OCI-M1 (cell line): ENCODE measurements at places on chromosomes 12 and 14.

- peak; percentile 18 for DNase-seq
Observed at GRCh38 chr12:72658615-72659014, 386.4 kb downstream of the TRHDE start.

- DNase-seq: no peak
Observed at GRCh38 chr14:21496453-21496852, 14.7 kb downstream of the METTL3 start.

DNA sequence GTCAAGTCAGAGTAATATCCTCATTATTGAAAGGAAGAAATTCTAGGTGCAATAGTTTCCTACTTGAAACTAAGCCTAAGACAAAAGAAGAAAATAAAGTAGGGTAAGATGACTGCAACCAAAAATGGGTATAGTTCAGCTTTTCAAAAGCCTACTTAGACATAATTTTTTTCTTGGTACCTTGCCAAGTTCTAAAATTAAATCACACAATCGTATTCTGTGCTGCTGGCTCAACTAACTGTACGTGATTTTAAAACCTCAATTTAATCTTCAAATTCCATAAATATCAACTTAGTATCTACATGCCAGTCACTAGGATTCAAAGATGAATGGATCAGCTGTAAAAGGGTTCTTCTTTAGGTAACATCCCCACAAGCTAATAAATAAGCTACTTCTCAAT lies 56.9 kb downstream of the SCAF11 start:
- no peak for DNase-seq

GRCh38 chr12:109792992-109793391 lies 40.2 kb downstream of the TRPV4 start:
- no peak for DNase-seq

DNA sequence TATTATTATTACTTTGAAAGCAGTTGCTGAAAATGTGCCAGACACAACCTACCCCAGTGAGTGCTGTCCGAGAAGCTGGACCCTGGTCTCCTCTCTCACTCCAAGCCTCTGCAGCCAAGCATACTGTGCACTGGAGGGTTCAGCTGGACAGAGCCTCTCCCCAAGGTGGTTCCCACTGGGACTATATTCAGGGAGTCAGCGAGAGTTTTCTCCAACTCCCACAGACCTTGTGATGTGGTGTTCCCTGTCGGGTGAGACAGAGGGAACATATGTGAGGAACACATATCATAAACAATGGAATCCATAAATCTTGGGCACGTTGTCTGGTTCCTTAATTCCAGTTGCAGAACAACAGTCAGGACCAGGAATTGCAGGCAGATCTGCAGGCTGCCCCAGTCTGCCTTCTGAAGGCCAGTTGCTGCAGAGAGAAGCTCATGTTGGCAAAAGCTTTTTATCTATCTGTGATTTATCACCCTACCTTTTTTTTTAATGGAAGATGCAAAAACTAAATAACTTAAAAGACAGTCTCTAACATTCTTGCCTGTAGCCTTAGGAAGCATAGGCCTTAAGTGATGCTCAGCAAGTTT lies 619.8 kb upstream of the TBX3 start:
- DNase-seq: no peak

DNA sequence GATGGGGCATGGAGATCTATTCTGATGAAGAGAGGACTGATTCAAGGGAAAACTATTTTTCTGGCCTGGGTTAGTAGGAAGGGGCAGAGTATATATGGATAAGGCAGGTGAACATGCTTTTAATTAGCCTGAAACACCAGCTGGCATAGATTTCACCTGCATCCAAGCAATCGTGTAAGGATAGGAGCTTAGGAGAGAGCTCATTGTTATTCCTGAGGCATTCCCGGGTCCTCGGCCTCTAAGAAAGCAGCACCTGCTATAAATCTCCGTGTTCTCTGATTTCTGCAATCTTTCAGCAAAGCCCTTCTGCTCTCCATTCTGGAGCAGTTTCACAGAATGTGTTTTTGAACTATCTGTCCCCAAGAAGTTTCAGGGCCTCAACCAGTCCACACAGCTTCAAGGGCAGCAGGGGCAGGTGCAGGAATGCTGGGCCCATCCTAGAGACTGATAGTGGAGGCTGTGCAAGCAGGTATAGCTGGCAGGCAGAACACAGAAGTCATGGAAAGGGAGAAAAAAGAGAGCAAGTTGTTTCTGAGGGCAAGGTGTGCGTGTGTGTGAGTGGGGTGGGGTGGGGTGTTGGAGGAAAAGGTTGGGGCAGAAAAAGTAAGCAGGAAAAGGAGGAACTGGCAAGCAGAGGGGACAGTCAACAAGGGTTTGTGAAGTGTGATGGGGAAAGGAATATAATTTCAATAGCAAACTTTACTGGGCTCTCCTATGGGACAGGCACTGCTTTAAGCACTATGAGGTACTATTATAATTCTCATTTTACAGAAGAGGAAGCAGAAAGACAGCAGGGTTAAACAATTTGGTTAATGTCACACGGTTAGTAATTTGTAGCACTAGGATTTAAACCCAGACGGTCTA lies 203.7 kb upstream of the SSTR1 start:
- no peak for DNase-seq

GRCh38 chr14:51145246-51145645 lies 50.3 kb upstream of the TRIM9 start:
- no peak for DNase-seq

- no peak for DNase-seq
Observed at GRCh38 chr14:68306265-68306933, 486.5 kb downstream of the ZFP36L1 start.

DNA sequence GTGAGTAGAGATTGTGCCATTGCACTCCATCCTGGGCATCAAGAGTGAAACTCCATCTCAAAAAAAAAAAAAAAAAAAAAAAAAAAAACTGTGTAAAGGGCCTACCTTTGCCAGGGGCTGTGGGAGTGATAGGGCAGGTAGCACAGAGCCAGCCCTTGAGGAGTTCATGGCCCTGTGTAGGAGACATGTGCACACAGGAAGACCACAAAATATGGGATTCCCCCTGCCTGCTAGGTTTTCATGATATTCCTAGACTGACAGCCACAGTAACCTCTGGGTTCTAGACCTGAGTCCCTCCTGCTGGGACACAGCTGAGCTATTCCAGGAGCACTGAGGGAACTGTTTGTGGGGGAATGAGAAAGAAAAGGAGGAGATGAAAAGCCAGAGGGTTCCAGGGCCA lies 8.3 kb upstream of the SPTSSA start:
- no peak for DNase-seq

GRCh38 chr12:4874671-4875070 lies 35.0 kb upstream of the KCNA1 start:
- peak; percentile 59 for DNase-seq

- no peak for DNase-seq
Observed at GRCh38 chr14:75605916-75606315, 27.5 kb downstream of the FLVCR2 start.

DNA sequence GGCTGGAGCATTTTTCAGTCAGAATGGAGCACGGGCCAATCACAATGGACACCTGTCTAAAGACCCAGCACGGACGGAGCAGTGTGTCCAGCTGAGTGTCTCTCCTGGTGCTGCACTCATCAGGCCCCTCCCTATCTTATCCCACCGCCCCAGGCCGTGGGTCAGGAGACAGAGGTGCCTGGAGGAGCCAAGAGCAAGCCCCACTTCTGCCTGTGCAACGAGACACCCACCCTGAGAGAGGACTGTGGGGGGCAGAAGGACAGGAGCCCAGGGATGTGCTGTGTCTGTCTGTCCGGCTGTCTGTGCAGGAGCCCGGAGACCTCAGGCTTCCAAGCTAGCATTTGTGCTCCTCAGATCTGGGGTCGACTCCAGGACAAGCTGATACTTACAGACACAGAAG lies 69.6 kb upstream of the SFSWAP start:
- no peak for DNase-seq

DNA sequence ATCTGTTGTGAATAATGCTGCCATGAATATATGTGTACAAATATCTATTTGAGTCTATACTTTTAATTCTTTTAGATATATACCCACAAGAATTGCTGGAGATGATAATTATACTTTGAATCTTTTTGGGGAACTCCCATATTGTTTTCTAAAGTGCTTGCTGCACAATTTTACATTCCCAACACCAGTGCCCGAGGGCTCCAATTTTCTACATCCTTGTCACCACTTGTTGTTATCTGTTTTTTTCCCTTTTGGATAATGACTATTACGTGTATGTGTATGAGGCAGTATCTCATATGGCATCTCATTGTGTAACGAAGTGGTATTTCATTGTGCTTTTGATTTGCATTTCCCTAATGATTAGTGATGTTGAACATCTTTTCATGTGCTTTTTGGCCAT lies 127.1 kb downstream of the SUDS3 start:
- DNase-seq: no peak

DNA sequence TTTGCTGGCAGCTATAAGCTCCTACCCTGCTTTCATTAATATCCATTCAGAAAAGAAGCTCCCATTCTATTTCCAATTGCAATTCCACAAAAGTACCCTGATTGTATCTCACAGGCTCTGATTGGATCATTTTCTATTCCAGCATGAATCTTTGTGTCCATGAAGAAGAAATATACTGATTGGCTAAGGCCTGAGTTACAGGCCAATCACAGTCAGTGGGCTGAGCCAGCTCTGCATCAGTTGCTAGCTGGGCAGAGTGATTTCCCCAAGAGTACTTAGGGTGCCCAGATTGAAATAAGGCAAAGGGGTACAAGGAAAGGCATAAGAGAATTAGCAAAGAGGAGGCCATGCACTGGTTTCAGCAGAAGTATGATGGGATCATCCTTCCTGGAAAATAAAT lies 14.4 kb downstream of the ART4 start:
- DNase-seq: no peak

- peak; percentile 74 for DNase-seq
Observed at GRCh38 chr12:5745251-5745888, 199.7 kb downstream of the ANO2 start.

DNA sequence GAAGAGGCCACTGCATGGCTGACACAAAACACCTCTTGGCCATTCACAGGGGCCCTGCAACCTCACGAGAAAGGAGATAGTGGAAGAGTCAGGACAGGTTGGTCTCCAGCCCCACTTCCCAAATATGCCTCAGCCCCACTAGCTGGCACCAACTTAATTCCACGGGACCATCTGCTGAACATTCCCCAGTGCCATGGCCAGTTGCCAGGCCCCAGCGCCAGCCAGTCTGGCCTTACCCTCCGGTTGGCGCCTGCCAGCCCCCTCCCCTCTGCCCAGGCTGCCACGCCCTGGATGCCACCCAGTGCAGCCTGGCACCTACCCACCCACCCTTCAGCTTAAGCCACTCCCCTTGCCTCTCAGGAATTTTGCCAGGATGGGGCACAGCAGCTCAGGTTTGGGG lies 21.2 kb upstream of the HSPB8 start:
- no peak for DNase-seq

DNA sequence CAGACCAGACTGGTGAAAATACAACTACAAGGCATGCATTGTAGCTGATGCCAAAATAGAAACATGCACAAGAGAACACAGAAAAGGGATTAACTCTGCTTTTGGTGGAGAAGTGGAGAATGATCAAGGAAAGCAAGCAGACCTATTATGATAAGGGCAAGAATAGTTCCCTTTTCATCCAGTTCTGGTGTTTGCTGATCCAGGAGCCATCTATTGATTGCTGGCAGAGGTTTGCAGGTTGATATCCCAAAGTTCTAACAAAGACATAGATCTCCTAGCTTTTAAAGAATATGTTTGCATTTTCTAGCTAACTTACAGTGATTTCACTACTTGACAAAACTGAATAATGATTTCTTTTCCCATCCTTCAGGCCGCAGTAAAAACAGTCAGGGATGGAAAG lies 166.2 kb upstream of the CDKN3 start:
- DNase-seq: no peak

DNA sequence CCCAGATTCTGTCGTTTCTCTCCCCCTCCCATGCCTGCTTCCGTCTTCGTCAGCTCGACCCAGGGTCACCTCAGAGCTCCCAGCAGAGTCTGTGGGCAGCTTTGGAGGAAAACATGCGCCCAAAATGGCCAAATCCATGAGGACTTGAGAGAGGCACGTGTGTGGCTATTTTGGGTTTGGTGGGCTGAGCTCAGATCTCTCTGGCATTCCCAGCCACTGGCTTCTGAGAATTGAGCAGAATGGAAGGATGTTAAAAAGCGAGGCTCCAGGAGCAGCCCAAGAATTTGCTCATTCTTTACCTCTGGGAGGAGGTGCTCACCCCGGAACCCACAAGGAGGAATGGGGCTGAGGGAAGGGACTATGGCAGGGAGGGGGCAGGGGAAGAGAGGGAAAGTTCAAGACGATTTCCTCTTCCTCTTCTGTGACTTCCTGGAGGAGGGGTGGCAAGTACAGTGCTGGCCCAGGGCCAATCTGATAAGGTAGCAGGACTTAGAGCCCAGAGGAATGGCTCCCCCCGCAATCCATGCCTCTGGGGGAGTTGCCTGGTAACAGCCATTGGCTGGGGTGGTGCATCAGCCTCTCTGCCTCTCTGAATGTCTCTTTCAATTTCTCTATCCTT lies 20.1 kb downstream of the TSPAN9 start:
- peak; percentile 79 for DNase-seq

GRCh38 chr14:33564774-33565630 lies 385.9 kb downstream of the EGLN3 start:
- DNase-seq: peak; percentile 52

GRCh38 chr12:30108666-30109065 lies 324.9 kb upstream of the TMTC1 start:
- DNase-seq: no peak

DNA sequence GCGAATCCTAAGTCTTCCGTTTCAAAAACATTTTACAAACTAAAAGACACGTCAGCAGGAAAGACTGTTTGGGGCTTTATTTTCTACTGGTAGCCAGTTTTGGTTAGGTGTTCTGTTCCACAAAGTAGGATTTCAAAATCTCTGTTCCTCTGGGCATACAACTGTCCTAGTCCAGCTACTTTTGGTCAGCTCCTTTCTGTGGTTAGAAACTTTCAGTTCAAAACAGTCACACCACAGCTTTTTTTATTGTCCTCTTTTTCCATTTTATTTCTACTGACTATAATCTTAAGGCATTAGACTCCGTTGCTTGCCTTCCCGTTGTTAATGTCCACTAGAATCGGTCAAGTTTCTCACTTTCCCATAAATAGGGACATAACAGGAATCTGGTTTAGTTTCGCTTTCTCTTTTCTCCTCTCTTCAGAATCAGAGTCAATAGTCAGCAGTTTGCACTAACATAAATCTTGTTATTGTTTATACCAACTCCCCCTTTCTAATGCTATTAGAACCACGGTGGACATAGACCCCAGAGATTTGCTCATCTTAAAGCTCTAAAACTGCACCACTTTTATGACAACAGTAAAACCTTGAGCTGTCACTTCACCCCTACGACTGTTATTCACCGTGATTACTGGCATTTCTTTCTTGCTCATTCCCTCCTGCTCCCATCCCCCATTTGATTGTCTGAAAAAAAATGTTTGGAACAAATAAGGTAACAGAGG lies 41.5 kb upstream of the NPAS3 start:
- peak; percentile 78 for DNase-seq

DNA sequence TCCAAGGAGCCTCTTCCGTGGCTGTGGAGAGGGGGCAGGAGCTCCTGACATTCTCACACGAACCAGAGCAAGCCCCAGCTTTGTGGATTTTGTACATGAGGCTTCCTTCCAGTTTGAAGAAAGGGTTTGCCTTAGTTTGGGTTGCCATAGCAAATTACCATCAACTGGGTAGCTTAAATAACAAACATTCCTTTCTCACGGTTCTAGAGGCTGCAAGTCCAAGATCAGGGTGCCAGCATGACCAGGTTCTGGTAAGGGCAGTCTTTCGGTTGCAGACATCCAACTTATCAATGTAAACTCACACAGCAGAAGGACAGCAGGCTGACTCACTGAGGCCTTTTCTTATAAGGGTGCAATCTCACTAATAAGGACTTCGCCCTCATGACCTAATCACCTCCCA lies 25.9 kb upstream of the STAB2 start:
- no peak for DNase-seq
